ENCODE measurements at places on chromosomes 7 and 10. TPM values are rescaled to one million over a fixed set of nuclear protein-coding genes. Genes with fewer than 3 reads are reported as not detected.

DNA sequence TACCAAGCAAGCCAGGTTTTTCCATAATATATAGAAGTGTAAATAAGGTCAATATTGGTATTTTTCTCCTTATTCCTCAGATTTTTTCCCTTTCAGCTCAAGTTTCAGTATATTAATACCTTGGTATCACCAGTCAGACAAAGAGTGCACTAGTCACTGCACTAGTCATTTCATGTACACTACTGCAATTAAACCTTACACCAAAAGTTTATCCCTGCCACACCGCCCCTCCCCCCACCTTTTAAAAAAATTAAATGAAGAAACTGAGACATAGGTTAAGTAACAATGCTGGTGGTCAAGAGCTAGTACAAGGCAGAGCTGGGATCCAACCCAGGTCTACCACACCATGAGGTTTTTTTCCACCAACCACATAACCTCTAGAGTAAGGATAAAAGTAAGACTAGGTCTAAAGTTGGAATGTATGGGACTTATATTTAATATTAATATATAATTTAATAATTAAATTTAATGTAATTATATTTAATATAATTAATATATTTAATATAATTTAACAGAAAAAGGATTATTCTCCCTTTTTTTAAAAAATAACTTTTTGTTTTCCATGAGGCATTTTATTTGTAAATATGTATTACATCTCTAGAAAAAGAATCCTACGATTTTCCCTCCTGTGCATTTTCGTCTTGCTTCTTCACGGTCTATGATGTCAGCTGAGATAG is 68.5 kb downstream of the NT5C2 start:
- H3K27ac ChIP-seq, result no peak overlapping the region
- peak; percentile 40 for ATAC-seq
- peaks cover 17% of the 10 kb centered on the region for H3K36me3 ChIP-seq
- H3K27me3 ChIP-seq, result no peaks in the 10 kb centered on the region

DNA sequence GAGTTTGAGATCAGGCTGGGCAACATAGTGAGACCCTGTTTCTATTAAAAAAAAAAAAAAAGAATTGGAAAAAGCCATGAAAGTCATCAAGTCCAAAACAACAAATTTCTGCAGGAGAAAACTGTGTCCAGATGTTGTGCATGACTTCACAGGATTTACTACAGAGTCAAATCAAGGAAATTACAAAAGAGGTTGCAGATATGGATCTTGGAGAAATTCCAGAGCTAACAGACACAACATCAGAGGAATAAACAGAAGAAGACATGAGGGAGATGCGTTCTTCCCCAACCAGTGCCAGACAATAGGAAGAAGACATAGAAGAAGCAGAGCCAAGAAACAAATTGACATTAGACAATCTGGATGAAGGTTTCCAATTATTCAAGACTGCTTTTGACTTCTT is 24.3 kb upstream of the KCNIP2 start:
- H3K4me1 ChIP-seq, result no peaks in the 10 kb centered on the region
- no peaks in the 10 kb centered on the region for H3K27me3 ChIP-seq
- H3K27ac ChIP-seq, result no peak overlapping the region
- no peak overlapping the region for H3K4me3 ChIP-seq
- H3K36me3 ChIP-seq, result peaks cover 26% of the 10 kb centered on the region

- no peak overlapping the region for H3K27ac ChIP-seq
- no peak overlapping the region for H3K4me3 ChIP-seq
- ATAC-seq, result no peak
These were observed 27.6 kb upstream of the FAM204A start for GRCh38 chr10:118369641-118370205.

Gene GBX1
- total RNA-seq, result not detected

GRCh38 chr7:44080686-44081265 is 1.6 kb downstream of the POLM start:
- H3K27me3 ChIP-seq, result no peaks in the 10 kb centered on the region
- peaks cover 21% of the 10 kb centered on the region for H3K4me1 ChIP-seq
- peaks cover 60% of the 10 kb centered on the region for H3K36me3 ChIP-seq
- ATAC-seq, result no peak

Measured in activated T-helper 17 cell treated with anti-CD3 and anti-CD28 coated beads, Interleukin-2, amount 50 U/mL, for 72 hours (primary cell).